Spinal cord (tissue), 10 donors: ENCODE measurements at places on chromosomes 7 and 10. TPM values are rescaled to one million over a fixed set of nuclear protein-coding genes. Genes with fewer than 3 reads are reported as not detected.
A peak's percentile ranks its signal among the peaks of the same experiment; 100 is the strongest.

LRIT1 gene
- total RNA-seq: not detected

DNA sequence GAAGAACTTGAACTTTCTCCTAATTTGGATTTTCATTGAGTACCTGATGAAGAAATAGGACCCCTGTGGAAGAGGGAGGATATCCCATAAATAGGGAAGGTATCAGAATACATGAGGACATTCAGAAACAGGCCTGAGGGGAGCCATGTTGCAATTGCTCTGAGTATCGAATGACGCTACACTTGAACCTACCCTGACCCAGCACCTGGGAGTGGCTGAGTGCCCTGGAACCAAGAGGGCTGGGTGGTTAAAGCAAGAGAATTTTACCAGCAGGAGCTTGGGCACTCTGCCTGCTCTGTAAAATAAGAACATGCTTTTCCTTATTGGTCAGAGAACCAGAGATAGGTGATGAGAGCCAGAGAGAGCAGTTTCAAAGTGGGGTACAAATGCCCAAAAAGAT is 7.2 kb downstream of the NEUROD6 start:
- no peak overlapping the region for H3K4me3 ChIP-seq
- no peak overlapping the region for H3K27ac ChIP-seq
- H3K4me1 ChIP-seq: peaks cover 9% of the 10 kb centered on the region
- H3K27me3 ChIP-seq: peaks cover 23% of the 10 kb centered on the region
- DNase-seq: no peak

GRCh38 chr10:67735430-67735829 is 39.4 kb upstream of the CTNNA3 start:
- H3K36me3 ChIP-seq: no peaks in the 10 kb centered on the region
- no peak overlapping the region for H3K27ac ChIP-seq
- no peaks in the 10 kb centered on the region for H3K27me3 ChIP-seq

- H3K27ac ChIP-seq: no peak overlapping the region
- DNase-seq: no peak
- H3K4me1 ChIP-seq: peaks cover 33% of the 10 kb centered on the region
- no peaks in the 10 kb centered on the region for H3K36me3 ChIP-seq
- no peak overlapping the region for H3K4me3 ChIP-seq
Measured at GRCh38 chr10:23197416-23197861, 5.3 kb downstream of the PTF1A start.

DNA sequence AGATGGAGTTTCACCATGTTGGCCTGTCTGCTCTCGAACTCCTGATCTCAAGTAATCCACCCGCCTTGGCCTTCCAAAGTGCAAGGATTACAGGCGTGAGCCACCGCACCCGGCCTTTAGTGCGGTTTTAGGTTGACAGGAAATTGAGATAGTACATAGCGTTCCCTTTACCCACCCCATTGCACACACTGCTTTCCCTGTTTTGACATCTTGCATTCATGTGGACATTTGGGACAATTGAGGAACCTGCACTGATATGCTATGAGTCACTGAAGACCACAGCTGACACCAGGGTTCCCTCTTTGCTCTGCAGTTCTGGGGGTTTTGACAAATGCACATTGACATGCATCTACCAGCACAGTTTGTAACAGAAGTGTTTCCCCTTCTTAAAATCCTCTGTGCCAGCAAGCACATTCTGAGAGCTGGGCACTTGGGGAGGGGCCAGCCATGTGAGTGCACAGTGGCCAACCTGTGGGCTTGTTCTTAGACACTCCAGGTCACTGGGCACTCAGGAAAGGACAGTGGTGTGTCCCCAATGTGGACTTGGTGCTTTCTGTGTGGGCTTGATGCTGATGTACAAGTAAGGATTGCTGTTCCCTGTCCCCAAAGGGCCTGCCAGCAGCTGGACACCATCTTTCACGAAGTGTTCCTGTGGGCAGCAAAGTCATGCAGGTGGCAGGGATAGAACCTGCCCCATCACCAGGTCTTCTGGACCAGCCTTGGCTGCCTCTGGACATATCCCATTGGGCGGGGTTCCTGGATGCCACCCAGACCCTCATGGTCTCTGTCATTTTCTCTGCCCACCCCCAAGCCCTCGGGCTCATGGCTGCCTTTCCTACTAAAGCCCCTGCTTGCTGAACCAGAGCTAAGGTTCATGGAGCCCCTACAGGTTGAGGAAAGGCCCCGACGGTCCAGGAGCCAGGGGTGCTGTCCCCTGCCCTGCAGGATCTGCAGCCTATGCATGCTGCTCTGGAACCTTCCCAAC is 579.8 kb downstream of the GLRX3 start:
- no peaks in the 10 kb centered on the region for H3K36me3 ChIP-seq
- H3K4me3 ChIP-seq: no peak overlapping the region
- no peaks in the 10 kb centered on the region for H3K27me3 ChIP-seq
- no peak for DNase-seq
- no peak overlapping the region for H3K27ac ChIP-seq

GRCh38 chr7:139869886-139870285 is 40.8 kb downstream of the TBXAS1 start:
- no peaks in the 10 kb centered on the region for H3K4me1 ChIP-seq
- DNase-seq: no peak
- no peaks in the 10 kb centered on the region for H3K27me3 ChIP-seq
- no peak overlapping the region for H3K27ac ChIP-seq
- no peaks in the 10 kb centered on the region for H3K36me3 ChIP-seq
- H3K4me3 ChIP-seq: no peak overlapping the region

DNA sequence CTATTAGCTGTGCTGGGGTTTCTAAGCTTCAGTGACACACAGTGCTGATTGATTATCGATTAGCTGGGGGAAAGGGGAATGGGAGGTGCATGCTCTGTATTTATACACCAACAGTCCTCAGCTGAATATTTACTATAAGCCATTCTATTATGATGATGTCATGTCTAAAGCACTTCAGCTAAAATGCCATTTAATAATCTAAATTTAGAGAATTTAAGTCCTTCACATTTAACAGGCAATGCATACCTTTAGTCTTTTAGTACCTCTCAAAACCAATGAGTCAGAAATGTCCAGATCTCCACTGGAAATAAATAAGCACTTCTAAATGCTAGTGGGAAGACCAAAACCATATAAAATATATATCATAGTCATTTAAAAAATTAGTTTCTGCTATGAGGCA is 24.6 kb downstream of the RPP38 start:
- no peaks in the 10 kb centered on the region for H3K4me1 ChIP-seq
- no peak for DNase-seq

- no peak overlapping the region for H3K4me3 ChIP-seq
- H3K36me3 ChIP-seq: peaks cover 8% of the 10 kb centered on the region
- H3K4me1 ChIP-seq: peaks cover 11% of the 10 kb centered on the region
- no peak overlapping the region for H3K27ac ChIP-seq
Measured at GRCh38 chr10:6161921-6162320, 40.8 kb upstream of the PFKFB3 start.

CALHM1 gene
- total RNA-seq: 0.06 TPM

DNA sequence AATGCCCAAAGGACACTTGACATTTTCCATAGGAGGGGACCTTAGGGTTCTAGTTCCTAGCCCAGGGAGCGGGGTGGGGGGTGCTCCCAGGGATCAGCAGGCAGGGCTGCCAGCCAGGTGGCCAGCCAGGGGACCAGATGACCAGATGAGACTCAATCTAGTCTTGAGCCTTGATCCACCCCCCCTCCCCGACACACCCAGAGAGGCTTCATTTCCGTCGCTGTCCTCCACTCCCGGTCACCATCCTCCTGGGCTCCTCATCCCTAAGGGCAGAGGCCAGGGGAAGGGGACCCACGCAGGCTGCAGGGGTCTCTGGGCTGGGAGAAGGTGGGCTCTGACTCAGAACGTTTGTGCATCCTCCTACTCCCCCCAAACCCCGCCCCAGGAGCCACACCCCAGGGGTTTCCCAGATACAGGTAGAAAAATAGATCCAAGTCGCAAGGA is 1.0 kb downstream of the STX1A start:
- peaks cover 41% of the 10 kb centered on the region for H3K4me1 ChIP-seq
- H3K27ac ChIP-seq: no peak overlapping the region
- peak overlapping the region; percentile 60 for H3K4me3 ChIP-seq
- H3K36me3 ChIP-seq: peaks cover 11% of the 10 kb centered on the region

RADIL gene
- total RNA-seq: 4.8 TPM

GRCh38 chr10:71262817-71263216 is 50.4 kb downstream of the UNC5B start:
- H3K27me3 ChIP-seq: no peaks in the 10 kb centered on the region
- peaks cover 73% of the 10 kb centered on the region for H3K4me1 ChIP-seq
- no peak overlapping the region for H3K4me3 ChIP-seq
- no peak for DNase-seq
- no peaks in the 10 kb centered on the region for H3K36me3 ChIP-seq
- no peak overlapping the region for H3K27ac ChIP-seq

- no peak overlapping the region for H3K4me3 ChIP-seq
- H3K27me3 ChIP-seq: peaks cover 2% of the 10 kb centered on the region
- no peak for DNase-seq
- no peak overlapping the region for H3K27ac ChIP-seq
Measured at GRCh38 chr10:4781955-4782354, 44.1 kb upstream of the AKR1E2 start.

DNA sequence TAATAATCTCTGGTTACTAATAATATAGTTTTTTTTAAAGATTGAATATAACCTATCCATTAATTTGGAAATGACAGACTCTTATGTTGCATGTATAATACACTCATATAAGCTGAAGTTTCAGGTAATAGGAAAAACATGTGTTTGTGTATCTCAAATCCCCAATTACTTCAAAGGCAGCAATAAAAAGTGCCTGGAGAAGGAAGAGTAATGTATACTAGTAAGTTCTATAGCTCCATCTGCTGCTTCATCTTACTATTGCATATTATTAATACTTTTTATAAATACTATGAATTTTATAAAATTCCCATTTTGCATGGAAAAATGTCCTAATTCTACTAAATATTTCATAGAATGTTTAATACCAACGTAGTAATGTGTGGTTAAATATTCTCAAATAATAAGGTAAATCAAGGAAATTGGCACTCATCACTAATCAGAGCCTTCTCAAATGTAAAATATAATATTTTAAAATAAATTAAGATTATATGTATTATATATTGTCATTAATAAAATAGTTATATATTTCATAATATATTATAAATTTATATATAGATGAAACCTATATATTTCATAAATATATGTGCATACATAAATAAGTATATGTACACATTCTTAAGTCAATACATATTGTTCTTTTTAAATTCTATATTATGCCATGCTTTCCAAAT is 311.9 kb downstream of the HGF start:
- H3K4me1 ChIP-seq: no peaks in the 10 kb centered on the region
- no peaks in the 10 kb centered on the region for H3K27me3 ChIP-seq
- H3K27ac ChIP-seq: no peak overlapping the region
- DNase-seq: no peak

DNA sequence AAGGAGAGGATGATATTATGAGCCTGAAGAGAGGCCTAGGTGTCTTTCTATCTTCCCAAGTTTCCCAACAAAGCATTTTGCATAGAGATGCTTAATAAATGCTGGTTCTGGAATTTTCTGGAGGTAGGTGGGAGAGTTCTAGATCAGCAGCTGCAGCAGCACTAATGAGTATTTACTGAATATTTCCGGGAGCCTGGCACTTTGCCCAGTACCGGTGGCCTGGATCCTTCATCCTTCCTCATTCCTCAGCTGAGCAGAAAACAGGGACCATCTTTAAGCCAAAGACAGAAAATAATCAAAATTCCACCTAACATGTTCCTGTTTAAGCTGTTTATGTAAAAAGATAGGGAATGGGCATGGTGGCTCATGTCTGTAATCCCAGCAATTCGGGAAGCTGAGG is 813.2 kb upstream of the AUTS2 start:
- peaks cover 4% of the 10 kb centered on the region for H3K27me3 ChIP-seq
- no peaks in the 10 kb centered on the region for H3K36me3 ChIP-seq
- no peak overlapping the region for H3K4me3 ChIP-seq
- H3K27ac ChIP-seq: no peak overlapping the region
- DNase-seq: no peak
- H3K4me1 ChIP-seq: no peaks in the 10 kb centered on the region

DNA sequence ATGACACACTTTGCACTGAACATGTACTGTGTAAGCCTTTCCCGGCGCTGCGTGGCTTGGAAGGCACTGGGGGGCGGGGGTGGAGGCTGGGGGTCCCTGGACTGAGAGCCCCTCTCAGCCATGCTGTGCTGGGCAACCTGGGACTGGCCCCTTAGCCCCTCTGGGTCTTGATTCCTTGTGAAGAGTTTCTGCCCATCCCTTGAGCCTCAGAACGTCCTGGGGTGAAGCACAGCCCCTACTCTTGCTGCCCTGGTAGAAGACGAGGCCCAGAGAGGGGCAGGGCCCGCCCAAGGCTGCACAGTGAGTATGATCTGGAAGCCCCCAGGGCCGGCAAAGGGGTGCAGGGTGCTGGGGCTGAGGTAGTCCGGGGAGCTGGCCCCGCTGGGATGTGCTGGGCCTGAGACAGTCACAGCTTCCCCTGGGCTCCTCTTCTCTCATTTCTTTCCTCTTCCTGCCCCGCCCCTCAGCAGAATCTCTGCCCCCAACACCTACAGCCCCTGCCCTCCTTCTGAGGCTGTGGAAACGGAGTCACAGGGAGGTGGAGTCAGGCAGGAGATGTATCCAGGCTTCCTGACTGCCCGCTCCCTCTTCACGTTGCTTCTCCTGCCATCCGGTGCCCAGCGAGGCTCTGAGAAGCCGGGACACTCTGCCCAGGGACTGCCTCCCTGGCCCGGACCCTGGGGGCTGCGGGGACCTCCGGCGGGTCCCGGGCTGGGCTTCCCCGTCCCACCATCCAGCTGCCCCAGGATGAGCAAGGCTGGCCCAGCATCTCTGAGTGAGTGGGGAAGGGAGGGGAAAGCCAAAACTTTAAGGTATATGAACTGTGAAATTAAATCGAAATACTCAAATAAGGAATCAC is 60.5 kb downstream of the UNCX start:
- H3K4me1 ChIP-seq: peaks cover 61% of the 10 kb centered on the region
- peaks cover 43% of the 10 kb centered on the region for H3K27me3 ChIP-seq
- H3K27ac ChIP-seq: no peak overlapping the region
- no peak overlapping the region for H3K4me3 ChIP-seq

GRCh38 chr10:96834120-96834519 is 2.0 kb downstream of the LCOR start:
- H3K4me1 ChIP-seq: peaks cover 7% of the 10 kb centered on the region
- H3K36me3 ChIP-seq: no peaks in the 10 kb centered on the region
- no peaks in the 10 kb centered on the region for H3K27me3 ChIP-seq
- DNase-seq: no peak
- peak overlapping the region; percentile 88 for H3K27ac ChIP-seq
- peak overlapping the region; percentile 76 for H3K4me3 ChIP-seq

PDLIM1 gene
- total RNA-seq: 9.6 TPM

DNA sequence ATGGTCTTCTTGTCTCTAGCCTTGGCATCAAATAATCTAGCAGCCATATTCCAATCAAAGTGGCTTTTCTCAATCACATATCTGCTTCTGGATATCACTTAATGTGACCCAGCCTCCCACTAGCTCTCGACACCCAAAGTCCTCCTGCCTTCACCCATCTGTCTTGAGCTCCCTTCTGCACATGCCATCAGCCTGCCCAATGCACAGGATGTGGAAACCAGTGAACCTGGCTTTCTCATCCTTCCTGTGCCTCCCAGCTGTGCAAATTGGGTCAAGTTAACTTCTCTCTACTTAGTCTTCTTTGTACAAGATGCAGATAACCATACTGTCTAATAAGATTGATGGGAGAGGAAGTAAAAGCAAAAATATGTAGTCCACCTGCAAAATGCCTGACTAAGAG is 257.9 kb upstream of the PITRM1 start:
- no peak overlapping the region for H3K27ac ChIP-seq
- no peak for DNase-seq
- peaks cover 27% of the 10 kb centered on the region for H3K4me1 ChIP-seq
- no peak overlapping the region for H3K4me3 ChIP-seq
